ENCODE measurements at places on chromosomes 11 and 22.

DNA sequence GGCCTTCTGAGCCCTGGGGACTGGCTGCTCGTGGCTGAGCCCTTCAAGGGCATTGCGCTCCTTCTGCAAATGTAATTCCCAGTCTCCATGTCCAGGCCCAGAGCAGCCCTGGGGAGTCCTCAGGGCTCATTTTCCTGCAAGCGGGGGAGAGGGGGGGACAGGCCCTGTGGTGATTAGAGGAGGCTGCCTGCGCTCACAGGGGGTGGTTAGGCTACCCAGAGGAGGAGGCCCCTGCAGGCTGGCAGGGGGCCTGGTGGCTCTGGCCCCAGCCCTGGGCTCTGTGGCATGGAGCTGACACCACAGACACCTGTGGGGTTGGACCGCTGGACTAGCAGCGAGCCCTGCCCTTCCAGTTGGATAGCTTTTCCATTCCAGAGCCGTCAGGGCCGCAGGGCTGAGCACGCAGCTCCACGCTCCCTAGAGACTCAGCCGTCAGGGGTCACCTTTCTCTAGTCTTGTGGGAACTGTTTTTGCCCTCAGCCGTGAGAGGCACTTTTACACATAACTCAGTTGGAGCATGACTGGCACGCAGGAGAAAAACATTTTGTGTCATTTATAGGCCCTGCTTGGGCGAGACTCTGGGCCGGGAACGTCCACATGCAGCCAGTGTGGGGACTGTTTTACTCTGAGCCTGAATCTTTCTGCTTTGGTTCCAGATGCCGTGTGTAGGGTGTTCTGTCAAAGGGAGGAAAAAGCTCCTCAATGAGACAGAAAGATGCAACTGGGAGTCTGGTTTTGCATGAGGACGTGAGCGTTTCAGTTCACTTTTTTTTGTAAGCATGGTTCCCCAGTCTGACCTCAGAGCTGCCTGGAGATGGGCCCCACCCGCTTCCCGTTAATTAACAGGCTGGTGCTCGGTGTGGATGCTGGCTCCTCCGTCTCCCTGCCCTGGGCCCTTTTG is 58.1 kb downstream of the LRP5 start:
- no peak for DNase-seq

GRCh38 chr22:48796310-48797015 is 1031.2 kb downstream of the BRD1 start:
- no peak for DNase-seq

- DNase-seq: no peak
Observed at GRCh38 chr11:36431429-36432092, 78.5 kb downstream of the TRAF6 start.

DNA sequence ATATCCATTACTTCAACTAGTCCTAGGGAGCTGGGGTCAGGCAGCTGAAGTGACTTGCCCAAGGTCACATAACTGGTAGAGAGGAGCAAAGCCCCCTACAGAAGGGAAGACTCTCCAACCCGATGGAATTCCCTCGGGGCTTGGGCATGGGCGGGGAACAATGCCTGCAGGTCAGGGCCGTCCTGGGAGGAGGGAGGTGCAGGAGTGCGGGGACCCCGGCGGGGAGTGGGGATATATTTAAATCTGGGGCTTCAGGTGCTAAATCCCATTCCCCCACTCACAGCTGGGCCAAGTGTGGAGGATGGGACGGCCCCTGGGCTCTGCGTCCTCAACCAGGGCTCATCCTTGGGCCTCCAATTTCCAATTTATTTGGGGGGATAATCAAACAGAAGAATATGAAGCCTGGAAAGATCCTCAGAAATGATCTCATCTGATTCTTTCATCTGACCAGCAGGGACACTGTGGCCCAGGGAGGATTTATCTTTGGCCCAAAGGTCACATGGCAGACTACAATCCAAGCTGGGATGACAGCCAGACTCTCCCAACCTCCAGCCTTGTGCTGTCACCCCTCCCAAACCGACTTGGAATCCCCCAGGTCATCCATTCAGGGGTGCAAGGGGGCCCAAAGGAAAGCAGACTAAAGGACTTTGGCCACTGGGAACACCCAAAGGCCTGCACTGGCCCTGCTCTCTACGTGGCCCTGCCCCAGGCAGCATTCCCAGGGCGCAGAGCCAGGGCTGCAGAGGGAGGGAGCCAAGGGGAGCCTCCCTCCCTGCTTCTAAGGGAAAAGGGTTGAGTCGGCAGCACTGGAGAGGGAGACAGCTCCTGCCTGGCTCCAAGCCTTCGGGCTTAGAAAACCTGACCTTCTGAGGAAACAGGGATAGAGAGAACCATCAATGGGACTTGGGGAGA is 8.7 kb upstream of the C1QTNF6 start:
- no peak for DNase-seq

GRCh38 chr22:50210378-50211139 is 9.7 kb downstream of the SELENOO start:
- no peak for DNase-seq

GRCh38 chr11:135069890-135070289 is 657.8 kb upstream of the B3GAT1 start:
- DNase-seq: no peak

DNA sequence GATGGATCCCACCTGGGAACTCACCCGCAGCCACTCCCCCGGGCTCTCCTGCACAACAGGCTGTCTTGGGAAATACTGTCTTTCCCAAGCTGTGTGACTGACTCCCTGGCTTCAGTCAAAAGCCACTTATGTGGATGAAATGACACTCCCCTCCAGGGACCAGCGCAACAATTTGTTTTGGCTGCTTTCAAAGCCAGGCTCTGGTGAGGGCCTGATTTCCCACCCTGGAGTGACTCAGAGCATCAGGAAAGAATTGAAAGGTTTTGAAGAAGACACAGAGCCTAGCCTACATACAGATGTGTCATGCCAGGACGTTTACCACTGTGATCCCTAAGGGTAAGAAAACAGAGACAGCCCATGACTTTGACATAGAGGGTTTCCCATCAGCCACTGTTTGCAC is 550.5 kb downstream of the MIAT start:
- DNase-seq: no peak

DNA sequence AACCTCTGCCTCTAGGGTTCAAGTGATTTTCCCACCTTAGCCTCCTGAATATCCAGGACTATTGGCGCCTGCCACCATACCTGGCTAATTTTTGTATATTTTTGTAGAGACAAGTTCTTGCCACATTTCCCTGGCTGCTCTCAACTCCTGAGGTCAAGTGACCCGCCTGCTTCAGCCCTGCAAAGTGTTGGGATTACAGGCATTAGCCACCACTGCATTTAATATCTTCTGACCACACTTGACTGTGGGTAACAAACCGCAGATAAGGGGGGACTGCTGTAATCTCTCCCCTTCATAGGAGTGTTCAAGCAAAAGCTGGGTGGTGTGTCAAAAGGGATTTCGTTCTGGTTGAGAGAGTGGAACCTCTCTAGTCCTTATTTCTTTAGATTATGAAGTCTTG is 53.4 kb downstream of the GRAMD1B start:
- no peak for DNase-seq

DNA sequence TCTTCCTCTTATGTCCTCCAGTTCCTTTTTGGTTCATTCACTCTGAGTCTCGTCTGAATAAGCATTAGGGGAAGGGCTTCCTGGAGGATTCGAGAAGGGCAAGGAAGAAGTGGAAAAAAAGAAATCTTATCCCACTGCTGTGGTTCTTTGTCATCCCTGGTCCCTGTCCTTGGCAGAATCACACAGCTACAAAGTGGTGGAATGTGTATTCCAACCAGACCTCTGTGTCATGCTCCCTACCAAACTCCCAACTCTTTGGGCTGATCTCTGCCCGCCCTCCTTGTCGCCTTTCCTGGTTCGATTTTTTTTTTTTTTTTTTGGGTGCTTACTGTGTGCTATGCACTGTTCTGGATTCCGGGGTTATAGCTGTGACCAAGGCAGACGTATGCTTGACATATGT is 61.0 kb downstream of the TEAD1 start:
- no peak for DNase-seq

DNA sequence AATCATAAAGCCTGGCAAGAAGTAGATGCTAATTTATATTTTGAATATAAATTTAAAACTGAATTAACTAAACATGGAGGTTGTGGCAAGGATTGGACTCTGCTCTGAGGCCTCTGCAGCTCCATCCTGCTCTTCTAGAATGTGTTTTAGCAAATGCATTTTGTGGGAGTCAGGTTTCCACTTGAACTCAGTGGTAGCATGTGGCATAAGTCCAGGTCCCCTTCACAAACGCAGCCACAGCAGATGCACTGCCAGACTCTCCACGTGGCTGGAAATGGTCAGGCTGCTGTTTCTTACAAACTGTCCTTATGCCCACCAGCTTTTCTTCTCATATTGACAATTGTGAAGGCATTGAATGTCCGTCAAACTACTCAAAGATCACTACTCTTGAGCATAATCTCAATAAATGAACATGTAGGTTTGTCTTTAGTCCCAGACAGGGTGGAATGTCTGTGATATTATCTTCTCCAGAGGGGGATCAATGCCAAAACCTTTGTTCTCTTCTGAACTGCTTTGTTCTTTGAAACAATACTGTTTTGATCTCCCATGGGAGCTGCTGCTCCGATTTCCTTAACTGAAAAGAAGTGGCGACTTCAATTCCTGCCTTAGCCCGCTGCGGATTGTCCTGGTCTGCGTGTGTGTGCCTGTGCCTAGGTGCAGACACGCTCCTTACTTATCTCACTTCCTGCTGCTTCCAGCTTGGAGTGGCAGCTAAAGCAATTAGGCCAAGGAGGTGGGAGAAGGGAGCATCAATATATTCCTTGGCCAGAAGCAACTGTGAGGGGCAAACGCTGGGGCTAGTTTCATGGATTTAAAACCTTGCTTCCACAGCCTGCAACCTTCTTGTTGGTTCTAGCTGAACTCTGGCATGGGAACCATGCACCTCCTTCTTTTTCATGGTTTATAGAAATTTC is 24.2 kb downstream of the EIF4G2 start:
- no peak for DNase-seq

DNA sequence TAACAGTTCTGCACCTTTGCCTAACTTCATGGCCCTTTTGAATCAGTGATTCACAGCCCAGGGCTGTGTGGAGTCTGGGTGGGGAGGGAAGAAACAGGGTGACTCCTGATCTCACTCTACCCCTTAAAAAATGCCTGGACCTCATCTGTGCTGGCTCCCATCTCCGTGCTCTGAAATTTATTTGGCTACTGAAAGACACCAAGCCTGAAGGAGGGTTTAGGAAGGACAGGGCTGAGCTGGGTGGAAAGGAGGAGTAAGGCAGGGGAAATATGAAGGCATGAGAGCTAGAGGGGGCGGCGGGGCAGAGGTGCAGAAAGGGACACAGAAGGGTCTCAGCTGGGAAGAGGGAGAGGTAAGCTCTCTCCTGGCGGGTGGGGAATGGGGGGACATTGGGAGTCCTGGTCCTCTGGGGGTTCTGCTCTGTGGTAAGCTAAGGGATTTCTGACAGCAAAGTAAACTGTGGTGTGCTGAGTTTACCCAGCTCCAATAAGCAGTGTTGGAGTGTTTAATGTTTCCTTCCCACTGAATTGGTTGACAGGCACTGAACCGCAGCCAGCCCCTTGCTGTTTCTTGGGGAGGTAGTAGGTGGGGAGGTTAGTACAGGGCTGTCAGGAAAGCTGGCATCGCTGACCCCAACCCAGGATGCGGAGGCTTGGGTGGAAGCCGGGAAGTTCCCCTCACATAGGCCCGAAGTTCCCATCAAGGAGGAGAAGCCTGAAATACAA is 71.1 kb downstream of the RPUSD4 start:
- DNase-seq: no peak

DNA sequence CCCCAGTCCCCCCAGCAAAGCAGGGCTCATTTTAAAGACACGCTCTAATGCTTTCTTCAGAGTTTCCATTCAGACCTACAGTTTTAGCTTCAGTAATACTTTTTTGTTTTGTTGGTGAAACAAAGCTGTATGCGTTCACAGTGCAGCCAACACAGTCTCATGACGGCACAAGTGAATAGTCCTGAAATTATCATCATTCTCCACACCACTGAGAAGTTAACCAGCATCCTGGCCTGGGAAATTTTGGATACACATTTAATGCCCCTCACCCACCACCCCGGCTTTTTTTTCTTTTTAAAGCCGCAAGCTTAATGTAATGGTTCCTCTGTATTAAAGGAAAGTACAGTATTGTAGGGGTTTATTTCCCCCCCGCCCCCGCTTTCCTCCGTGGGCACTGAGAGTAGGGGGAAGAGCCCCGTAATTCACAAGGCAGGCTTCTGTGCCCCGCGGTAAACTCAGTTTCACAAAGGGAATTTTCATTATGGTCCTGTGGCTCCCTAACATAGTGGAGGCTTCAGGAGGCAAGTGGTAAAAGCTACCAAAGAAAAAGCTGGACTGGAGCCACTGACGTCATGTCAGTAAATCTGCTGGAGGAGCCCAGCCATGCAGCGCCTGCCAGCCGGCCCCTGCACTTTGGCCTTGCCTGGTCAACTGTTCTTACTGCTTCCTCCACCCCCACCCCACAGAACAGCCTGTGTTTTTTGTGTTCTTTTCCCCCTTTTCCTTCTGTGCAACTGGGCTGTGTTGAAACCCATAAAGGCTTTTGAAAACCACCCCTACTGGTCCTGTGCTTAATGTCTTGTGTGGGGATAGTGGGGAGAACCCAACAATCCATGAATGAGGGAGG is 18.2 kb downstream of the TEAD1 start:
- DNase-seq: no peak

- no peak for DNase-seq
Observed at GRCh38 chr11:12890476-12890875, 118.6 kb upstream of the RASSF10 start.

GRCh38 chr11:116851626-116852025 is 14.2 kb upstream of the APOA1 start:
- DNase-seq: peak; percentile 29

- no peak for DNase-seq
Observed at GRCh38 chr11:73280626-73281025, 8.5 kb downstream of the P2RY6 start.

- no peak for DNase-seq
Observed at GRCh38 chr22:27454807-27455450, 346.6 kb downstream of the MN1 start.

GRCh38 chr11:15805726-15806125 is 550.6 kb downstream of the SOX6 start:
- no peak for DNase-seq

- DNase-seq: no peak
Observed at GRCh38 chr11:40508303-40508702, 951.1 kb downstream of the LRRC4C start.

- no peak for DNase-seq
Observed at GRCh38 chr11:75014129-75014528, 25.4 kb downstream of the NEU3 start.

- DNase-seq: no peak
Observed at GRCh38 chr11:19646921-19647320, 65.7 kb upstream of the NAV2 start.

DNA sequence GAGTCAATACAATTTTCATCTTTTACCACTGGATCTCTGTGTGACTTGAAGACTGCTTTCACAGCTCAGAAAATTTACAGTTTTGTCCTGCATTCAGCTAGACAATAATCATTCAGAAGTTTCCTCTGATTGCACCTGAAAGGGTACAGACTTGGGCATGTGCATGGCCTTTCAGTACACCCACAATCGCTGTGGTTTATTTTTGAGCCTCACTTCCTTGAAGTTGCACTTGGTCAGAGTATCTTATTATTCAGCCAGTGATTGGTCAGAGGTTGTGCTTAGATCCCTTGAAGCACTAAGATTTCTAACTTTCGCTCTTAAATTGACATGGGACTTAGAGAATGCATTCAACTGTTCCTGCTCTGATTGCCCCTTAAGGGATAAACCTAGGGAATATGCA is 508.2 kb downstream of the FAM181B start:
- DNase-seq: no peak
